Left ventricle myocardium inferior (tissue), 1 donor: ENCODE measurements at places on chromosomes 11 and 22. TPM values are rescaled to one million over a fixed set of nuclear protein-coding genes. Genes with fewer than 3 reads are reported as not detected.

DNA sequence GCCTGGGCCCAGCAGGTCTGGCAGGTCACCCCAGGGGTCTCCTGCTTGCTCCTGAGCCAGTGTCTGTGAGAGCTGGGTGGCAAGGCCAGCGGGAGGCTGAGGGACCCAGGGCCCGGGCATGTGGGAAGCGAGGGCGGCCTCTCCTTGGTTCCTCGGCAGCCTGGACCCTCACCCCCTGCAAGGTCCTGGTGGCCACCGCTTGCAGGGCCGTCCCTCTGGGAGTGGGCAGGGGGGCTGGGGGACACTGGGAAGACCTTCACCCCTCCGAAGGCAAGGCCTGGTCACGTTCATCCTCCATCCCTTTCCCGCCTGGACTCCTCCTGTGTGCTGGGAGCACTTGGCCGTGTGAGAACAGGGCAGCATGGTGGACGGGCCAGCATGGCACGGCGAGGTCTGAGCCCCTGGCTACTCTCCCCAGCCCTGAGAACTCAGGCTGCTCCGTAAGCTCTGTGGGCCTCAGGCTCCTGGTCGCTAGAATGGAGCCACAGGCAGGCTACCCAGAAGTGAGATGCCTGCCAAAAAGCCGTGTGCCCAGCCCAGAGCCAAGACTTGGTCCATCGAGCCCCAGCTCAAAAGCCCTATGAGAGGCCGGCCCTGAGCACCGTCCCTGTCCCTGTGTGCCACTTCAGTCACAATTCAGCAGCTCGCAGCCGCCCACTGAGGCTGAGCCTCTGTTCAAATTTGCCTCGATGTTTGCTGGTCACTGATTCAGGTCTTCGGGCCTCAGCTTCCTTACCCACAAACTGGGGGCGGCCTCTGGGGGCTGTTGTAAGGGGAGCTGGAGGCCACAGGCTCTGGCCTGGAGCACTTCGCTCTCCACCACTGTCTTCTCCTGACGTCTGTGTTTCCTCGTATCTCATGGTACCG, 45.0 kb downstream of the IGLL1 start:
- no peak for DNase-seq

GRCh38 chr11:111530091-111530490, 10.4 kb upstream of the LAYN start:
- DNase-seq, result no peak

The SMARCB1 gene
- 52.0 TPM for total RNA-seq

DNA sequence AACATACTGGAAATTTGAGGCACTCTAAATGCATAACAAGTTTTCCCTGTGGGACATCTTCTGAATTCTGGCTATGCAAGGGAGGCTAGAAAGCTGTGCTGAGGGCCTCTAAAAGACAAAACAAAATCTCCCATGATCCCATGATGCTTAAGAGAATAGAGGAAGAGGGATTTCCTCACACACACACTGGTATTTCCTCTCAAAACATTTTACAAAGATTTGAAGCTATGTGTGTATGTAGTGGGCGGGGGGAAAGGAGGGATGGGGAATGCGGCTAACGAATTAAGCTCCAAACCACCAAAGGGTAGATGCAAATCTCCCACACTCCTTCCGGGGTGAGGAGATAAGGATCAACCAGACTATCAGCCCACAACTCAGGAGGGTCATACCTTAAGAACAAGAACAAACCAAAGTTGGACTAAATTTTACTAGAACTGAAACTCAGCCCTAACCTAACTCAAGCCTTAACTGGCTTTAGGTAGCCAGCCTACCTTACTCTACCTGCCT, 6.0 kb downstream of the OR2AT4 start:
- DNase-seq, result no peak

DNA sequence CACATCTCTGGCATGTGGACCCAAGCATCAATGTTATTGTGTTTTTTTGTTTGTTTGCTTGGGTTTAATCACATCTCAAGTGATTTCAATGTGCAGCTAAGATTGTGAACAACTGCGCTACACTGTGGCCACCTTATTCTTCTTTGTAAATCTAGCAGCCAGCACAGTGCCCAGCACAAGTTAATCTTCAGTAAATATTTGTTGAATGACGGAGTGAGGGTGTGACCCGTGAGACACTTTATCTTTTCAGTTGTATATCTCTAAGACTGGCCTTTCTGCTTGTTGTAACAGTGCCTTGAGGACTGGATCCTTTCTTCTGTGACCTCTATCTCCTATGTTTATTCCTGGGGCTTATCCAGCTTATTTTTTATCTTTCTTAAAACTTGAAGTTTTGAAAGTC, 21.4 kb upstream of the AMOTL1 start:
- DNase-seq, result no peak

GRCh38 chr11:11035331-11035730, 177.5 kb upstream of the ZBED5 start:
- no peak for DNase-seq

DNA sequence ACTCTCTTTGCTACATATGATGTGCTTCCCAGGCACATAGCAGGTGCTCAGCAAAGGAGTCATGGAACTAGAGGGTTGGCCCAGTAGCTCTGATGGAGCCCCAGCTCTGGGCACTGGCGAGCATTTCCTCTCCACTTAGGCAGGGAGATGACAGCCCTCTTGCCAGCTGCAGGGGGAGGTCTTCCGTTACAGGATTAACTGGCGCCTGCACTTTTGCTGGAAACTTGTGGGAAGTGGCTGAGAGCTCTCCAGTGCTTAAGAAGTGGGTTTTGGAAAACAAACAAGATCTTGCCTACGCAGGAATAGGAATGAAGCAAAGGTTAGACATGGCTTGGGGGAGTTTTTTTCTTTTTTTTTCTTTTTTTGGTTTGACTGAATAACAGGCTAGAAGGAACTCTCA, 75.5 kb downstream of the MICAL2 start:
- DNase-seq, result no peak
